Stimulated activated CD8-positive, alpha-beta memory T cell treated with anti-CD3 and anti-CD28 coated beads, Interleukin-4, amount 100 ng/mL, for 4 hours (primary cell): ENCODE measurements at places on chromosomes 2 and 18.

GRCh38 chr2:46003903-46004473 lies 293.2 kb upstream of the EPAS1 start:
- no peak for DNase-seq

GRCh38 chr2:54666131-54666633 lies 57.3 kb upstream of the EML6 start:
- DNase-seq, result no peak

GRCh38 chr18:34909637-34910364 lies 131.4 kb upstream of the MAPRE2 start:
- DNase-seq, result no peak

DNA sequence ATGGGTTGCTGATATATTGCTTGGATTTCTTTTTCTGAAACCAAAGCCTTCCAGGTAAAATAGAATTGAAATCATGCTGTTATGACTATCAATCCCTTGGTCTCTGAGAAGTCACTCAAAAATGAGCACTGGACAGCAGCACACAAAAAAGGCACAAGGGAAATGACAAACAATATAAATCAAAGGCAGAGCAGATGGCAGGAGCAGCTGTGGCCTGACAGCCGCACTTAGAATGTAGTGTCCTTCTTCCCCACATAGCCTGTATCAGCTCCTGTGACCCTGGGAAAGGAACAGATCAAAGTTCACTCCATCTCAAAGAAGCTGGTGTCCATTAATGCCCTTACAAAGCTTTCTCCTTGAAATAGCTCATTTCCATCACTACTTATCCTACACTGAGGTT lies 326.7 kb downstream of the SUCLG1 start:
- DNase-seq, result no peak

GRCh38 chr2:124353656-124354055 lies 328.6 kb downstream of the CNTNAP5 start:
- no peak for DNase-seq
